ENCODE measurements at places on chromosomes 1 and 21. TPM values are rescaled to one million over a fixed set of nuclear protein-coding genes. Genes with fewer than 3 reads are reported as not detected.

HAO2 gene
- total RNA-seq = not detected

SMPDL3B gene
- total RNA-seq = 1.3 TPM

DNA sequence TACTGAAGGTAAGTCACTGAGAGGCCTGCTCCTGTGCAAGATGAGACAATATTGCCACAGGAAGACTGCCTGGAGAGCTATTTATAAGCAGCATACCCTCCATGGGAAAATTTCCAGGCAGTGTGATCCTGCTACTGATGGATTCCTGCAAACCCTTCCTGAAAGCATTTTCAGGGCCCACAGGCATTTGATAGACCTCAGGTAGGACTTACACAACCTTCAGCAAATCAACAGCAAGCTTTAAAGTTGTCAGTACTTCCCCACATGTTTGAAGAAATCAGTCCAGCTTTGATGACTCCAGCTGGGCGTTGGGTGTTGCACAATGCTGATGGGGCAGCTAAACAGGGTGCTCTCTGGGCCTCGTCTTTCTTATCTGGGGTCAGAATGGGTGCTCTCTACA, 108.8 kb downstream of the PLXNA2 start:
- DNase-seq = no peak

GRCh38 chr21:27024971-27025370, 58.1 kb upstream of the ADAMTS5 start:
- DNase-seq = no peak

DNA sequence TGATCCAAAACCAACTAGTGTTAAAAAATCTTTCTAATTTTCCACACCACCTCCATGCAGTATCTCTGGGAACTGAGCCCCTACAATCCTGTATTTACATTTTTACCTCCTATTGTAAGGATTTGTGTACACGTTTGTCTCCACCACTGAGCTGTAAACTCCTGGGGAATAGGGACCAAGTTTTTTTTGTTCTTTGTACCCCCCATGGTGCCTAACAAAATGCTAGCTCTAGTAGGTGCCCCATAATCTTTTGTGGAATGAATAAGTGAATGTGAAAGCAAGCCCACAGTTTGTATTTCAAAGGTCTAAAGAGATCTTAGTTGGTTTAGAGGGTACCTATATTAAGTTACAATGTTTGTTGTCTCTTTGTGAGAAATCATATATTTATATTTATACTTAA, 879 bp upstream of the WLS start:
- no peak for DNase-seq

DNA sequence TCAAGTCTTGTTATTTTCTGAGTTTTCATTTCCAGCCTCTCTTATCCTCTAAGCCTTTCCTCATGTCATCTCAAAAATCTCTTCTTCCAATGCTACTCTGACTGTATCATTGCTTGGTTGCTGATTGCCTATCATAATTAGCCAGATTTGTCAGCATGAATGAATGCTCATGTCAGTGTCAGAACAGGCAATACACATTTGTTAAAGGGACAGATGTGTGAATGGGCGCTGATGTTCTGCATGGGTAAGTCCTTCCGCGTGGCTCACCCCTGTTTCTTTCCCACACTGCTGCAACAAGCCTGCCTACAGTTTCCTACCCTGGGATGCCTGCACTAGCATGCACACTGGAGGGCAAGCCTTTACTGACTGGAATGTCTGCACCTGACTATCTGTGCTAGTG, 100.6 kb downstream of the RHOU start:
- no peak for DNase-seq

DNA sequence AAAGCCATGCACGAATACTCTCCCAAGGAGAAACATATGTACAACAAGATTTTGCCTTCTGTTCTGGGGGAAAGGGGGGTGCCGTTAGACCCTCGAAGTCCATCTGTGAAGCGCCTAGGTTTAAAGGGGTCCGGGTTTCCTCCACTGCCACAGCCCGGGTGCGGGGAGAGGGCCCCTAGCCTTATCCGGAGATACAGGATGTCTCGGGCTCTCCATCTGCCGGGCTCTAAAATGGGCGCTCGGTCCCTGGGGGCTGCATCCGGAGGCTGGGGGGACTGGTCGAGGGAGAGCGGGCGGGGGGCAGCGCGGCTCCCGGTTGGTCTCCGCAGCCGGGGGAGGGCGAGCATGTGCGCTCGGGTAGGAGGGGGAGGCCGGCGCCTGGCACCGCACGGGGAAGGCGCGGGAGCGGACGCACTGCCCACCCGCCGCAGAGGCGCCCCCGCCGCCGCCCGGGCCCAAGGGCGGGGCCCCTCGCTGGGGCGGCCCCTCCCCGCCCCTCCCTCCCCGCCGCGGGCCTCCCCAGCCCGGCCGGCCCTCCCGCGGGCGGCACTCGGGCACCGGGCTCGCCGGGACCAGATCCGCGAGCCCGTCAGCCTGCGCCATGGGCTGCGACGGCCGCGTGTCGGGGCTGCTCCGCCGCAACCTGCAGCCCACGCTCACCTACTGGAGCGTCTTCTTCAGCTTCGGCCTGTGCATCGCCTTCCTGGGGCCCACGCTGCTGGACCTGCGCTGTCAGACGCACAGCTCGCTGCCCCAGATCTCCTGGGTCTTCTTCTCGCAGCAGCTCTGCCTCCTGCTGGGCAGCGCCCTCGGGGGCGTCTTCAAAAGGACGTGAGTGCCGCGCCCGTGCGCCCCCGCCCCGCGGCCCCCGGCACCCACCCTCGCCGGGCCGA, 63.1 kb downstream of the ELK4 start:
- DNase-seq = no peak

HFM1 gene
- total RNA-seq = not detected

DNA sequence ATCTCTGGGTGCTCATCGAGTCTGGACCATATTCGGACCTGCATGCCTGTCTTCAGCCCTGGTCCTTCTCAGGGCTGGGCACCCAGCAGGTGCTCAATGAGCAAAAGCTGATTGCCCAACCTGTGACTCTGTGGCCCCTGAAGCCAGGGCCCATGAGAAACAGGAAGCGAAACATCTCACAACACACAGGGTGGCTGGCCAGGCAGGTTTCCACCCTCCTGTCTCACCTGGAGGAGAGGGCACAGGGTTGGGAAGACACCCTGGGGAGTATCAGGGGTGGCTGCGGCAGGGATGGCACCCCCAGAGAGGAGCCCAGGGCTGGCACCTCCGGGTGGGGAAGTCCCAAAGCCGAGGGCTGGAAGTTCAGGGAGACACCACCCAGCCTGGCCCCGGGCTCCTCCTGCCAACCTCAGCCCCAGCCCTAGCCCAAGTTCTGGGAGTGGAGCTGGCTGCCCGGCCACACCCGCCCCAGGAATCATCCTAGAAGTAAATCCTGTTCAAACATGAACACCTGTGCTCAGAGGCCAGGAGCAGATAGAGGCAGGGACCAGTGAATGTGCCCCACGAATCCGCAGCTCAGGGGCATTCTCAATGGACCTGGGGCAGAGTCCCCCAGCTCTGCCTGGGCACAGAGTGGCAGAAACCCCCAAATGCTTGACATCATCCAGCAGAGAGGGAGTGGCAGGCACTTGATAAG, 54.6 kb downstream of the RAP1GAP start:
- no peak for DNase-seq

DNA sequence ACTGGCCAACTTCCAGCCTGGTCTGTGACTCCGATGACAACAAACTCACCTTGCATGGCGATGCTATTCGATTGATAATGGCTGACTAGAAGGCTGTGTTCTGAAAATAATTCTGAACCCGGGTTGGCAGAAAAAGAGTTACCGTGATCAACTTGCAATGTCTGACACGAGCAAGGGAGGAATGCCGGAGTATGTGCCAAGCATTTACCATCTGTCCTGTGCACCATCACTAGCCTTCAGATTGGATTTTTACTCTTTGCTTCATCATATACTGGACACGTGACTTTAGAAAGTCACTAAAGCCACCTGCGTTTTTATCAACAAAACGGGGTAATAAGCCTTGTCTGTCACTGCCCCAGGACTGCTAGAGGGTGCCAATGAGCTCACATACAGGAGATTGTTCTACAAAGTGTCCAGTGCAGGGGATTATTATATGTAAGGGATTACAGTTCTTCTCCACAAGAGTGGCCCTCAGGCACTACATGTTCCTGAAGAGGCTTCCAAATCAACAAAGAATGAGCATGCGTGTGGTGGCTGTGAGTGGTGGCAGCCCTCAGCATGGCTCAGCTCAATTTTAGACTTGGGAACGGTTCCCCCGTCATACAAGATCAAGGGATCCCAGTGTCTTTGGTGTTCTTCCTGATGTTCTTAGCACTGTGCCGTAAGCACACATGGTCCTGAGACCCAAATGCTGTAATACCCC, 35.8 kb downstream of the SSBP3 start:
- DNase-seq = no peak

DNA sequence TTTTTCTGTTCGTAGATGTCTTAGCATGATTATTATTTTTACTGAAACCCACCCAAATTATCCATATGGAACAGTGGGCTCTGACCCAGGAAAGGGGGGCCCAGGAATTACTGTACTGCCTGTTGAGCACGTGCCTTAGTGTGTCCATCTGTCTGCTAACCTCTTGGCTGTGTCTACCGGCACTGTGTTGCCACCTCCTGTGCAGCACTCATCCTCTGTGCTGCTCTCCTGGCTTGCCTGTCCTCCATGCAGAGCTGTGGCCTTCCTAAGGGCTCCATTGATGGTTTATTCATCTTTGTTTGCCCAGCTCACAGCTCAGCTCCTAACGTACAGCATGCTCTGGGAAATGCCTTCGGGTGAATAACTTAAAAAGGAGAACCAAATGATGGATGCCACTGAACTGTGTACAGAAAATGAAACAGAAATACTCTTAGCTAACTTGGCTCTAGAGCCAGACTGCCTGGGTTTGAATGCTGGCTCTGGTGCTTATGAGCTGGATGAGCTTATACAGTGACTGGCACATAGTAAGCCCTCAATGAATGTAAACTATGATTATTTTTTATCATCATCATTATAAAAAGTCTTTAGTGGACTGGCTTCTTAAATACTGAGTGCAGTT, 11.4 kb upstream of the RPTN start:
- DNase-seq = no peak

- peak; percentile 44 for DNase-seq
These were observed 7.0 kb downstream of the FOXD2 start for GRCh38 chr1:47444562-47445465.

GRCh38 chr1:117250061-117250606, 39.4 kb upstream of the VTCN1 start:
- DNase-seq = no peak
